ENCODE measurements at places on chromosomes 13 and 19.

GRCh38 chr19:22327321-22327720, 41.1 kb downstream of the ZNF729 start:
- DNase-seq, result no peak

DNA sequence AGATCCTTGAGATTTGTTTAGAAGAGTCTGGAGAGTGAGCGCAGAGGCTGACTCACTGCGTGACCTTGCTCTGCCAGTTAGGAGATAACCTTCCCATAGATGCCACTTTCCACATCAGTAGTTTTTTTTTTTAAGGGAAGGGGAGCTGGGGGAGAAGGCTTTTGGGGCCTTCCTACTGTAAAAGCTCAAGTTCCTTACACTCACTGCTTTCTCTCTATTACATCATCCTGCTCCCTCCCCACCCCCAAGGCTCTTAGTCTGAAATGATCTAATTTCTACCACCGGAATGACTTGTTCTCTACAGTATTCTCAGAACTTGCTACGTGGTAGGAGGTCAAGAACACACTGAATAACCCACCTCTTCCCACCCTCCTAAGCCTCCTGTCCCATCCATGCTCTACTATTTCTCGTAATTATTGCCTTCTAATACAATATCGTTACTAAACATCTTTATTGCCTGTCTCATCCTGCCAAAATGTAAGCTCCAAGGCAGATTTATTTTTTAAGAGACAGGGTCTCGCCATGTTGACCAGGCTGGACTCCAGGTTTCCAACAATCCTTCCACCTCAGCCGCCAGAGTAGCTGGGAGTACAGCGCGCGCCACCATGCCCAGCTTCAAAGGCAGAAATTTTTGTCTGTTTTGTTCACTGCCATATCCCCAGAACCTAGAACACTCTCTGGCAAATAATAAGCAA, 1.2 kb downstream of the LONP1 start:
- no peak for DNase-seq

GRCh38 chr13:48938308-48938943, 37.3 kb upstream of the FNDC3A start:
- no peak for DNase-seq

- no peak for DNase-seq
Observed at GRCh38 chr13:98441056-98441676, 135.7 kb downstream of the STK24 start.

DNA sequence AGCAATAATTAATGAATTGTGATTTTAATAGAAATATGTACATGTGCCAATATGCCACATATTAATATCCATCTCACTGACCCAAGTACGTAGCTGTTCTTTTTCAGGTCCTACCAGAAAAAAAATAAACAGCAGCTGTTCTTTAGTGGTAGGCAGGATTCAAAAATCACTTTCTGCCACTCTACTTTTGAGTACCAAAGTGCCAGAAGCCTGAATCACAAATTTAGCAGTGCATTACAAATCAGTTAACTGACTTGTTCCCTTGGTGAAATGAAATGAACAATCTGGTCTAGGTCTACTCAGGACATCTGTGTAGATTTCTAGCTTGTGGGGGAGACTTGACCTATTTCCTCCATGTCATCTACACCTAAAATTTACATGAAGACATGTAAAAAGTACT, 775.5 kb upstream of the GPC6 start:
- DNase-seq, result no peak

DNA sequence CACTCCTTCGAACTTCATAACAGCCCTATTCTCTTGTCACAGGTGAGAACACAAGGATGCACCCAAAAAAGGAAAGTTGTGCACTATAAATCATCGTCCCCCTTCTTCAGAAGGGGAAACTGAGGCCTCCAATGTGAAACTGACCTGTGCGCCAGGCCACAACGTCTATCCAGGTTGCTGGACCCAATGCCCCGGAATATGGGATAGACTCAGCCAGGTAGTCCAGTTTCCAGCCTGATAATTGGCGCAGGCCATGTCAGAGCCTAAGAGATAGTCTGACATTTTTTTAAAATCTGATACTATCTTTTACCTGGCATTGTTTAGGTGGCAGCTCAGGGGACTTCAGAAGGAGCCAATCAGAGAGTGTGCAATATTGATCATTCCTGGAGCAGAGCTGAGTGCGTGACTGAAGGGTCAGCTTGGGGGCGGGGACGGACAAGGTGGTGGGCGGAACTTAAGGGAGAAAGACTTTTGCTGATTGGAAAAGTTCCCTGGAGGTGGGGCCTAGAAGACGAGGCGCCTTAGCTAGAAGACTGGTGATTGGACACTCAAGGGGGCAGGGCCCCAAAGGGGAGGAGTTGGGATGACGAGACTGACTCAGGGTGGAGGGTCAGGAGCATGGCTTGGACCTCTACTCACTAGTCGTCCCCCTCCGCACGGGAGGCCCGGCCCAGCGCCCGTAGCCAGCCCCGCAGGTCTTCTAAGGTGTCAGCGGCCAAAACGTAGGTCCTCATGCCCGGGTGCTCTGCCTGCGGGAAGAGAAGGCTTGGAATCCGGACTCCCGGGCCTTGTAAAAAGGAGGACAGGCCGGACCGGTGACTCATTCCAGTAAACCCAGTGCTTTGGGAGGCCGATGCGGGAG, 8.5 kb downstream of the PLEKHA4 start:
- no peak for DNase-seq

GRCh38 chr13:112441226-112441625, 65.1 kb downstream of the SPACA7 start:
- no peak for DNase-seq

- DNase-seq, result no peak
Observed at GRCh38 chr13:102686024-102686423, 8.8 kb downstream of the METTL21C start.

GRCh38 chr19:11984986-11985385, 20.1 kb downstream of the ZNF763 start:
- no peak for DNase-seq

GRCh38 chr19:16772841-16773240, 53.2 kb downstream of the NWD1 start:
- no peak for DNase-seq

- no peak for DNase-seq
Observed at GRCh38 chr19:34598217-34599155, 78.5 kb downstream of the SCGB2B2 start.

DNA sequence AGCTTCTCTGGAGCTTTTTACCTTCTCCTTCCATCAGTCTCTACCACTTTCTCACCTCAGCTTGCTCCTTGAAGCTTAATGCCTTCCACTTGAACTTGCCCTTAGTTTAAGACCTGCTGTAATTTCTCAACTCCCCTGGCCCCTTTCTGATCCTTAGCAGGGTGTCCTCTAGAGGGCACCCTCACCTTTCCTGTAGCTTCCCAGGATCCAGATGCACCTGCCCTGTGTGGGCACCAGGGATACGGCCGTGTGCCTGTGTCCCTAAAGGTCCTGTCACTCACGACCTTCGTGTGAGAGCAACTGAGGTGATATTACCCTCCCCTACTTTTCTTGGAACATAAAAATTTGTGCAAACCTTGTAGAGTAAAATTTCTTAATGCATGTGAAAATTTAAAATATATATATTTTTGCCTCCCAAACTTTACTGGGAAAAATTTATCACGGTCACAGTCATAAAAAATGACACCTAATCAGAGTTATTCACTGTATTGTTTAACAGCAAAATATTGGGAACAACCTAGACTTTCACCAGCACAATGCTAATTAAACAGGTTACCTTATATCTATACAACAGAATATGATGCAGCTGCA, 46.4 kb downstream of the PSG3 start:
- DNase-seq, result no peak

DNA sequence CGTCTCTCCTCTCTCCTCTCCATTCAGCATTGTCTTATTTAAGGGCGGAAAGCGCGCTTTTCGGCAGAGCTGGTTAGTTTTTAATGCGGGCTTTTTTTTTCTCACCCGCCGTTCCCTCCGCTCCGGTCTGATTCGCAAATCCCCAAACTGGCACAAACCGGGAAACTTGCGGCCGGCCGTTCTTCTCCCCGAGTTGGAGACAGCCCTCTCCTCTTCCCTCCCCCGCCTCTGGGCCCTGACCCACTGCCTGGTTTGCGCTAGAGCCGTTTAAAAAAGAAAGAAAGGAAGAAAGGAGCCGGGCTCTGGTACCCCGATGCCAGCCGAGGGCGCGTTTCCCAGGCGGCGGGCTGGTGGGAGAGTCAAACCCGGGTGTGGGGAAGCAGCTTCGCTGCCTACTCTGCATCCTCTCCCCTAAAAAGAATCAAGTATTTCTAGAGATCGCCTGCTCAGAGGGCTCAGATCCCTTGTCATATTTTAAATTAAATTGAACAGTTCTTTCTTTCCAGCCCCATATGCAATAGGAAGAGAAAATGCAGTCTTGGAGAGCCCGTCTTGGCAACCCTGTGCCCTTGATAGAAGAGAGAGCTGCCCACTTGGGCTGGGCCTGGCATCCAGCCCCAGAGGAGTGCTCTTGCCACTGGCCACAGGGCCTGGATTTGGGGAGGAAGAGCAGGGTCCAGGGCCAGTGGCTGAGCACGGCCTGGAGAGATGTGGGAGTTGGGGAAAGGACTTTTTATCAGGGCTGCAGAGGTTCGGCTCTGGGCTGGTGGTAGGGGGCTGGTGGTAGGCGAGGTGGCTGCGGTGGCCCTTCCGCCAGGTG, 19.0 kb downstream of the NFIX start:
- no peak for DNase-seq

DNA sequence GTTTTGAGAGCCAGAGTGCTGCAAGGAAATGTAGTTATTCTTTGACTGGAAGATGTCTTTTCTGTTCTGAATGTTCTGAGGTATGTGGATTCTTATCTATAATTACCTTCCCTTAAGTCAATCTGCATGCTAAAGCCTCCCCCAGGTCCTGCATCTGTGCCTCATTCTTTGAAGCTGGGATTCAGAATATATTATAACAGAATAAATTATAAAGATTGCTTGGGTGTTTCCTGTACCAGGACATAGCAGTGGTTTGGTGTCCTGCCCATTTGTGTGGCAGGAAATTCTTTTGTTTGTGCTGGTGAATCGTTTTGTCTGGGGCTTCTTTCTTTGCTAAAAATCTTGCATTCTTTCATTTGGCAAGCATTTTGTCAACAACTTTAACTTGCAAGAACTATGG, 60.2 kb downstream of the ITGBL1 start:
- no peak for DNase-seq

DNA sequence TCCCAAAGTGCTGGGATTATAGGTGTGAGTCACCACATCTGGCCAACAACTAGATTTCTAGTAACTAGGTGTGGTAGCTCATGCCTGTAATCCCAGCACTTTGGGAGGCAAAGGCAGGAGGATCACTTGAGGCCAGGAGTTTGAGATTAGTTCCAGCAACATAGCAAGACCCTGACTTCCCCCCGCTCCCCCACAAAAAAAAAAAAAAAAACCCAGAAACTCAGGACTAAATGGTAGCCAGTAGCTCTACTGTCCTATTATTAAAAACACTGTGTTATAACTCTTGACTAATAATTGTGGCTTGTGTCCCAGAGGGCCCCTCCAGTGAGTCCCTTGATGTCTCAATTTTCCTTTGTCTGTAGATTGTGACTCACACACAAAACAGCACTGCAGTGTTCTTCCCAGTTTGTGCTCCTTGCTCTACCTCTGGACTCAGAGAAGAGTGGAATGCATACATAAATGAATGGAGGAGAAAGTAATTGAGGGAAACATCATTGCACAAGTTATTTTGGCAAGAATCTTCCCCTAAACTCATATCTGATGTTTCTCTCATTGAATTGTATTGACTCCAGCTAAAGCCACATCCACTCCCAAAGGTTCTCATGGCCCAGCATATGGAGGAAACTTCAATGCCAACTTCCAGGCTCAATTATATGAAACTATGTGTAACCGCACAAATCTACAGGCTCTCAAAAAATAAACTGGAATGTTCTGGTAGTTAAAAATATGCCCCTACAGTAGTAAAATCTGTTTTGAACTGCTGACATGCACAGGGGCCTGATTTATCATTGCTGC, 8.8 kb downstream of the TPT1 start:
- no peak for DNase-seq

- DNase-seq, result no peak
Observed at GRCh38 chr19:47221890-47222289, 9.1 kb downstream of the BBC3 start.

DNA sequence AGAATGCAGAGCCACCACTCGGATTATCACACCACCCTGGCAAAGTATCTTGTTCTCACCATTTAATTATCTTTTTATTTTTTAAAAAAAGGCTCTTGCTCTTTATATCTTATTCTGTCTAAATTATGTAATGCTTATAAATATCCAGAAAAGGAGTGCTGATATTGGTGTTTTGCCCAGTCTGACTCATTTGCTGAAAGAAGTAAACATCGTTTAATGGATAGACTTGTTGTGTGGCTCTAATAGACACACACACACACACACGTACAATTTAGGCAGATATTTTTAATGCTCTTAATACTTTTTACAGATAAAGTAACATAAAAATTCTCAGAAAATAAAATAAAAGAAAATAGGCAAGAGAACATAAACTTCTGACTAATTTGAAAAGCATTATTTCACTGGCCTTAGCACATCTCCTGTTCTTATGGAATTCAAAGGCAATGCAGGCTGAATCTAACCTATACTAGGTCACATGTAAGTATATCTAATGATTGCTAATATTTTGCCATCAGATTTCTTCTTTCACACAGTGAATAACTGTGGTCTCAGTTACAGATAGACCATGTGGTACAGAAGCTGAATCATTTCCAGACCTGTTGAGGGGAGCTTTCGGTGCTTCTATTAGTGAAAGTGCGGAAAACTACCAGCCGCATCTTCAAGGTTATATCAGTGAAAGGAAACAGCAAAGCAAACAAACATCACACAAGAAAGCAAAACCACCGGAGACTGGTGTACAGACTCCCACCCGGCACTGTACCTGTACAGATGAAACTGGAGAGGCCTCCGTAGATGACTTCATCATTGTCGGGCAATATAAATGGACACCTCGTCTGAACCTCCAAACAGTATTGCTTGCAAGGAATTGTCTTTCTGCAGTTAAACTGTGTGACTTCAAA, 642.1 kb upstream of the ARGLU1 start:
- DNase-seq, result no peak

- DNase-seq, result no peak
Observed at GRCh38 chr19:33063356-33063752, 1.3 kb downstream of the RHPN2 start.

DNA sequence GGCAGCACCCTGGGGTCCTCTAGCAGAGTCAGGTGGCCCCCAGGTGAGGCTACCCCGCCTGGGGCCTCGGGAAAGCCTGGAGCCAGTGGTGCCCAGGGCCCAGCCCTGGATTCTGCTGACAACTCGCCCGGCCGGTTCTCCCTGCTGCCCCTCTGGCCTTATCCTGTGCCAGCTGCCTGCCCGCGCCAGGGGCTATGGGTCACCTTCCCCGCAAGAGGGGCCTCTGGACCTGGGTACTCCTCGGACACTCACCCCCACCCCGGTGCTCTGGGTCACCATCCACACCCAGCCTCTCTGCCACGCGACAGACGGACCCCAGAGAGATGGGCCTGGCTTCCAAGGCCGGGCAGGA, 24.0 kb downstream of the ZBTB7A start:
- no peak for DNase-seq

Data from stimulated activated CD4-positive, alpha-beta T cell treated with anti-CD3 and anti-CD28 coated beads, Interleukin-1b, Interleukin-23, amount 100 ng/mL, for 1 hour (primary cell).